ENCODE measurements at places on chromosomes 7 and 10.

- DNase-seq = no peak
These were observed 29.4 kb upstream of the RAPGEF5 start for GRCh38 chr7:22386206-22386858.

- no peak for DNase-seq
These were observed 58.2 kb upstream of the BET1 start for GRCh38 chr7:94062372-94062771.

DNA sequence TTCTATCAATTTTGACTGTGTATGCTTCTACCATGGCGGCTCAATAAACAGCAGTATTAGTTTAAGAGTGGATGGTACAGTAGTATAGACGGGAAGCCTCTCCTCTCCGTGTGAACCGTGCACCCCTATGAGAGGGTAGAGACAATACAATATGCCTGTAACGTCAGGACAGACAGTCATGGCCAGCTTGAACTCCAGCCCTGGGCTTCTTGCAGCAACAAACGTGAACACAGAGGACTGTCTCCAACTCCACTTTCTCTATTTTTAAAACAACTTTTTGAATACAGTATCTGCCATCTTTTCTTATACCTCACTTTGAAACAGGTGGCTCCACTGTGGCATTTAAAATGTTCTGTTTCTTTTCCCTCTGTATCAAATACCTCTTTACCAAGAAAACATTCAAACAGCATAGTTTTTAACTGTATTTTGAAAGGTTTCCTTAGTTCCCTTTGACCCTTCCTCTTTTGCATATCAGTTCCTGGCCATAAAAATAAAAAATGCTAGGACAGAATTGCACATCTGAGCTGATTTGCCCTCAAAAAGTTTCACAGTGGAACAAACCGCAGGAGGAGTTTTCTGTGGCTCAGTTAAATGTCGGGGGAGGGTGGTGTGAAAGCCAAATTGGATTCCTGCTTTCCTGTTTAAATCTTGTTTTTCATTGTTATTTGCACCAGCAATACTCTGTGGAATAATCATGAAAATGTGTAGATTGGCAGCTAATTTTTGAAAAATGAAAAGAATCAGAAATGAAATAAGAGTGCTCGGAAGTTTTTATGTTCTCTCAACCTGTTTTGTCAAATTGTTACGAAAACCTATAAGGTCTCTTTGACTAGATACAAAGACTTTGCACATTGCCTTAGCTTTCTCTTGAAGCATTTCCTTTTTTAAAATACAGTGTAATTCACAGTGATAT lies 8.0 kb downstream of the IKZF1 start:
- no peak for DNase-seq

GRCh38 chr7:98878365-98879197 lies at the start of gene TRRAP:
TSS of gene TRRAP (plus strand) at chr7:98878532. CDS start at chr7:98881151, 2,619 bp downstream.
- peak; percentile 70 for DNase-seq

DNA sequence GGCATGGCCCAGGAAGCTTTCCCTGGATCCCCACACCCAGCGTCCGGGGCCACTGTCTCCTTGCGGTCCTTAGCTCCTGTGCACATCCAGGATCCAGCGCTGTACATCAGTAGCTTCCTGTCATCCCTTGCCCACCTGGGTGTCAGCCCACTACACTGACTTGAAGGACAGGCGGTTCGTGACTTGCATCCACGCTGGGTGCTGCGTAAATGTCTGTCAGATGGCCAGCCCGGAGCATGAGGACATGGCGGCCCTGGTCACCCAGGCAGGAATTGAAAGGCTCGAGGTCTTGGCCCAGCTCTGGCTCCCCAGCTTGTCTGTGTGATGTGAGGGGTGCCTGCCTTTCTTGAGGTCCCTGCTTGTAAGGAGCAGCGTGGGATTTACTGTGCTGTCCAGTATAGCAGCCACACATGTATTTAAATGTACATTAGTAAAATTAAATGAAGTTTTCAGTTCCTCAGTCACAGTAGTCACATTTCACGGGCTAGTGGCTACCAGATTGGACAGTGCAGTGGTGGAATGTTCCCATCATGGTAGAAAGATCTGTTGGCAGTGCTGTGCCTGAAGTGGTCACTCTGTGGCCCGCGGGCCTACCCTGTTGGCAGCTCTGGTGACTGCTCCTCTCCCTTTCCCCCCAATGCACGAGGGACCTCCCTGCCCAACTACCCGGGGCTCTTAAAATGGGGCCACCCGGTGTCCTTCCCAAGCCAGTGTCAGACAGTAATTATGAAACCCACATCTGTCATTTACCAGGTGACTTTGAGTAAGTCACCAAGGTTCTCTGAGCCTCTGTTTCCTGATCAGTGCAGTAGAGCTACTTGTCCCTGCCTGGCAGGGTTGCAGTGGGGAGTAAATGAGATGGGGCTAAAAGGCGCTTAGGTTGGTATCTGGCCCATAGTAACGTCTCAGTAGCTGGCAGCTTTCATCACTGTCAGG lies 97.8 kb upstream of the PPIF start:
- DNase-seq = no peak

- DNase-seq = no peak
These were observed 339.9 kb downstream of the CCSER2 start for GRCh38 chr10:84668186-84668763.

GRCh38 chr7:14836571-14837189 lies 65.9 kb downstream of the DGKB start:
- DNase-seq = peak; percentile 83

DNA sequence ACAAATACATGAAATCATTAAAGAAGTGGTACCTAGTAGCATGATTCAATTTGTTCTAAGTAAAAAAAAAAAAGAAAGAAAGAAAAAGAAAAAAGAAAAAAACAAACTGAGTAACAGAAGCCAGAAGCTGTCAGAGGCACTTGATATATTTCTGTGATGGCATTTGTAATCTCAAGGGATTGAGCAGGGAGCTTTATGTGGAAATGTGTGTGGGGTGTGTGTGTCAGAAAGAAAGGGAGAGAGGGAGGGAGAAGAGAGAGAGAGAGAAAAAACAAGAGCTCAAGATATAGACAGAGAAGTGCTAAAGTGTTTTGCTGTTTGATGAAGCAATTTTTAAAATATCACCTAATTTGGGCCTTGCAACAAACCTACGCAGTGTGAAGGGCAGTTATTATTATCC lies 357.6 kb upstream of the PCDH15 start:
- no peak for DNase-seq

DNA sequence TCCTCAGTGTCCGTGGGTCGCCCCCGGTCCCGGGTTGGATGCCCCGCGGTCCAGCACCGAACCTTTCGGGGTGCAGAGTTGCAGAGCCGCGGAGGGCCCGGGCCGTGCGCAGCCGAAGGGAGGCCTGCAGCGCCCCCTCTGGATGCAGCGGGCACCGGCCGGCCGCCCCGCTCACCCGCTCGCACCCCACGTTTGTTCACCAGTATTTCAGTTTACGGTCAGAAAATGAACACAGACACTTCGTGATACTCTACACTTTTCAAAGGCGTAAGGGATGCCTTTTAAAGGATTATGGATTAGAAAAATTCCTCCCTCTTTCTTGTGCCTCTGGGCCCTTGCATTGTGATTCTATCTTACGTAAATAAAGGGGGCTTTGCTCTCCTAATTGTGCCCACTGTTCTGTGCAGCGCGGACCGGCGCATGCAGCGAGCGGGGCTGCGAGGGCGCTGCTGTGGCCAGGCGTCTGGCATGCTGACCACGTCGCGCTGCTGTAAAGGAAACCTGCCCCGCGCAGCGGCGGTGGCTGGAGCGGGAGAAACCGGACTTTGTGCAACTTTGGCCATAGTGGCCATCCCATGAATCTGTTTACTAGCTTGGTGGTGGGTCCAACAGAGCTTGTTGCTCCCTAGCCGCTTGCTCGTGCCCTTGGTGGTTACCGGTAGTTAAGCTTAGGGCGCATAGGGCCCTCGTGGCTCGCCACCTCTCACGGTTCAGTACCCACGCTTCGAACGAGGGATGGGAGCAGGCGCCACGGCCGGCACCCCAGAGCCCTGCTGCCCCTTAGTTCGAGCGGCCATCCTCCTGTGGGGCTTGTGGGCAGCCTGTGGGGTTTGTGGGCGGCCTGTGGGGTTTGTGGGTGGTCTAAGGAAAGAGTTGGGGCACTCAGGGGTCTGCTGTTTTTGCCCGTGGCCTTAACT lies 739 bp upstream of the MEST start:
- DNase-seq = peak; percentile 54

GRCh38 chr7:93117327-93117726 lies 452 bp downstream of the SAMD9 start:
- no peak for DNase-seq

DNA sequence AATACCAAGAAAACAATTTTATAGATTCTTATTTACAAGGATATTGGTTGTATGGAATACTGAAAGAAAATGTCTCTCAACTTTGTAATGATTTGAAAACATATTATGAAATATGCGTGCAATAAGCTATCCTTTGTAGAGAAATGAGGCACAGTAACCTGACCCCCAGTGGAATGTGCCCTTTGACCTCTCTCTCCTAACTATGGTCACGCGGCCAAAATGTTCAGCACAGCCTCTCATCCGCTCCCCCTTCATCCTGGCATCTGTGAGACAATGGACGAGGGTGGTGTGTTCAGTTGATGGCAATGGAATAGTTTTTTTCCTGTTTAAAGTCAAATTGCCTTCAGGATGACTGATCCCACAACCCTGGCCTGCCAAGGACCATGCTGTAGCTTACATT lies 13.3 kb downstream of the BEND7 start:
- no peak for DNase-seq

DNA sequence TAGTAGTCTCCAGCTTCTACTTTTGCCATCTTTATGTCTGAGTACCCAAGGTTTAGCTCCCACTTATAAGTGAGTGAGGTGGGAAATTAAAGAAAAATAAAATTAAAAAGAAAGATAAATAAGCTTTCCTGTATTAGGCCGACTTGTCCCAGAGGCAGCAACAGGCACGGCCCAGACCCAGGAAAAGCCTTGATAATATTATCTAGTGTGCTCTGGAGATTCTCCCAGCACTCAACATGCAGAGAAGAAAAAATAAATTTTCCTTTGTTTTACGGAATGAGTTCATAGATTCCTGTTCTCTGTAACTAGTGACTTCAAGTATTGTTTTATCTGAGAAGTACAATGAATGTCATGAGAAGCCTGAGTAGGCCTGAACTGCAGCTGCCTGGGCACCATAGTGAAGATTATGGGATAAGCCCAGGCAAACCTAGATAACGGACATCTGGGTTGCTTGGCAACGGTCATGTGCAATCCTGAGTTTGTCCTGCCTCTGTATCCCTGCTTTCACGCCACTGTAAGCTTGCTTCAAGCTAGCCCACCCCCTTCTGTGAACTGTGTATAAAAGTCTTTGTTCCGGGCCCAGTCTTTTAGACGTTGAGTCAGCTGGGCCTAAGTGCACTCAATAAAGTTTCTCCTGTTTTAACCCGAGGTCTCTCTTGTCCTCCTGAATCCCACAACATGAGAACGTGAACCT lies 6.4 kb downstream of the ATE1 start:
- DNase-seq = no peak

DNA sequence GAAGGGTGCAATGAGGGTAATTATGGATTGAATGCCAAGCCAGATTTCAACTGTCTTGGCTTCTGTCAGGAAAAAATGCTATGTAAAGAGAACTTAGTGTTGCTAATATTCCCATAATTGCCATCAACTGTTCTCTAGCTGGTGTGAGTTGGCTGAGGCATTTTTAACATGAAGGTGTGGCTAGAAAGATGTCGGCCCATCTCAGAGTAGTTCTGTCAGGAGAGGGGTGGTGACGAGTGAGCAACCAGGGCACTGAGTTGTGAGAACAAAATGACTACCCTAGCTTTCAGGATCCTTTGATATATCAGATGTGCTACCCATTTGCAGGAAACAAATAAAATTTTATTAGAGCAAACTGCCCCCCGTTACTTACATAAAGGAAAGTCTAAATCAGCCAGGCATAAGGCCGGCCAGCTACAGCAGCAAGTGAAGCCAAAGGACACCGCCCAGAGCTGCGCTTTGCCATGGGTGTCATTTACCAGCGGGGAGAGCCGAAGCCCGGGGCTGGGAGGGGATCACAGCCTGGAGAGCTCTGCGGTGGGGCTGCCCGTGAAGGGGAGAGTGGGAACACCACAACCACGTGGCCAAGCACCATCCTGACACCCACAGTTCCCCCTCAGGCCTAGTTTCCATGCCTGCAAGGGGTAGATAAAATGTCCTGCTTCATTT lies 141.4 kb downstream of the ICA1 start:
- DNase-seq = no peak

GRCh38 chr10:129655007-129655678 lies 188.1 kb downstream of the MGMT start:
- DNase-seq = no peak

All from astrocyte of the spinal cord (primary cell).